NCI-H1048 (cell line): ENCODE measurements at places on chromosomes 16 and 17.

DNA sequence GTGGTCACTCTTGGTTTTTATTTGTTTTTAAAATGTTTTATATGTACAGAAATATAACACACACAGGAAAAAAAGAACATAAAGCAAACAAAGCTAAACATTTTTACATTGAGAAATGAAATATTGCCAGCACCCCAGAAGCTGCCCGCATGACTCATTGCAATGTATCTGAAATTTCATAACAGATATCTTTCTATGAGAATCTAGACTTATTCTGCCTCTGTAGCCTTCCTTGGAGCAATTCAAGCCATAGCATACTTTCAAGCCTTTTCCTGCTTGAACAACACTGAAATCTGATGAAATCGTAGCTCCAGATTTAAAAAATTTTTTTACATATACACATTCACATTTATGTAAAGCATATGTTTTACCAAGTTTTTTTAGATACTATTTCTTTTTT, 86.9 kb downstream of the RBBP6 start:
- no peak for DNase-seq

GRCh38 chr17:51472670-51473205, 212.4 kb downstream of the UTP18 start:
- no peak for DNase-seq

GRCh38 chr17:10666906-10667305, 9.8 kb upstream of the MYH3 start:
- no peak for DNase-seq

DNA sequence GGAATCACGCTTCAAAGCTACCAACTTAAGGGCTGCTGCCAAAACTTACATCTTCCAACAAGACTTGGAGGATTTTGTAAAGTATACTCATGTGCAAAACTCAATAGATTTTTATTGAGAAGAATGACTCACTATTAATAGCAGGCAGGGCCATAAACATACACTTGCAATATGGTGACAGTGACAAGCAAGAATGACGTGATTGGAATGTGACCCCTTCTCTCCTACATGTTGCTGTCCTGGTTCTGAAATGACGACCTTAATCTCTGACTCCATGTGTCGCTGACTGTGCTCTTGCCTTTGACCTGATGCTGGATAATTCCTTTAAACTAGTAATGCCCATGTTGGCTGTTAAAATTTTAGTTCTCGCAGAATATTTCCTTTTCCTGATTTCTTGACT, 174.5 kb downstream of the PARN start:
- DNase-seq: no peak

DNA sequence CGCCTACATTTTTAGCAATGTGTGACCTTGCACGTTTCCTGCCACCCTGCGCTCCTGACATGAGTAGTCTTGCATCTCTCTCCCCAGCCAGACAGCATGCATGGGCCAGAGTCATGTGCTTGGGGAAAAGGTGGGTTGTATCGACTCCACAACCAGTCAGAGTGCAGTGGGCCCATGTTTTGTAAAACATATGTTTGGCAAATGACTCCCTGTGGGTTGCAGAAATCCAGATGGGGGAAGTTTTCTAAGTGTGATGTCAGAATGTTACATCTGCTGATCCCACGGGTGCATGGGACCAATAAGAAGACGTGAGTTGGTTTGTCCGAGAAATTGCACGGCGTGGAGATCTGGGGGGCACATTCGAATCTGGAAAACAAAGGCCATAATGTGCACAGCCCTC, 147.1 kb downstream of the FOXL1 start:
- no peak for DNase-seq

DNA sequence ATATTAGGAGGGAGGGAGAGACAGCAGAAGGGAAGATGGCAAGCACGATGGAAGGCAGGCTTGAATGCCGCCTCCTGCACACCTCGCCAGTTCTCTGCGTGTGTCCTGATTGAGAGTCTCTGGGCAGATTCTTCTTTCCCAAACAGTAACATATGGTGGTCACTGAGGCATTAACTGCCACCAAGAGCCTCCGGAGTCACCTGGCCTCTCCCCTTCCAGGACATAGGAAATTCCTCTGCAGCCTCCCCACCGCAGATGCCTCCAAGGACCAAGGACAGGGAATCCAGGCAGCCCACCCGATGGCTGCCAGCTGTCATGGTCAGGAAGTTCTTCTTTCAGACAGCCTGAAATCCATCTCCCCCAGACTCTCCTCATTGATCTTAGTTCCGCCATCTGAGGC, 149.3 kb downstream of the ENGASE start:
- DNase-seq: no peak

DNA sequence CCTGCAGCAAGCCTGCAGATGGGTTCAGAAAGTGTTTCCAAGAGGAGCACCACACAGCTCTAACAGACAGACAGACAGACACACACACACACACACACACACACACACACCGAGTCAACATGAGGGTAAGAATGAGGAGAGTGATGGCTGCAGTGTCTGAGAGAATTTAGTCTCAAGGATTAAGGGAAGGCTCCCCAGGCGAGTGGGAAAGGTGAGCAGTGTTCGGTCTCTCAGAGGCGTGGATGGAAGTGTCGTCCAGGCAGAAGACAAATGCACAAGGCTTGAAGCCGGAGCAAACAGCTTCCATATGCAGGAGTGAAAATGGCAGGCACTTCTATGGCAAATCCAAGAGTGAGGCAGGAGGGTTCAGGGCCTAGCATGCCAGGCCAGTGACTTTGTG, 770.1 kb downstream of the KCNJ18 start:
- DNase-seq: no peak

DNA sequence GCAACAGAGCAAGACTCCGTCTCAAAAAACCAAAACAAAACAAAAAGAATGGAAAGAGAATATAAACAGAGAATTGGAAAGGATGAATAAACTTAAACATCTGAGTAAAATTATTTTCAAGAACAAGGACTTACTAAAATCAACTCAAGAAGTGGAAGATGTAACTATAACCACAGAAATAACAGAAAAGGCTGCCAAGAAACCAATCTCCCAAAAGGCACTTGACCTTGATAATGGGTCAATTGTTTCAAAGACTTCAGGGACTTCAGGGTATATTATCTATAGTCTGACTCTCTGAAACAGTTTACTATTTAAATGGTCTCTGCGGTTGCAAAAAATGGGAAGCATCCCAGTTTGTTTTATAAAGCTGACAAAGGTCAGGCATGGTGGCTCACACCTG, 35.1 kb downstream of the VPS53 start:
- no peak for DNase-seq

GRCh38 chr16:52827456-52827855, 225.2 kb downstream of the CHD9NB start:
- DNase-seq: no peak

GRCh38 chr16:85998171-85998867, 99.4 kb downstream of the IRF8 start:
- DNase-seq: no peak

DNA sequence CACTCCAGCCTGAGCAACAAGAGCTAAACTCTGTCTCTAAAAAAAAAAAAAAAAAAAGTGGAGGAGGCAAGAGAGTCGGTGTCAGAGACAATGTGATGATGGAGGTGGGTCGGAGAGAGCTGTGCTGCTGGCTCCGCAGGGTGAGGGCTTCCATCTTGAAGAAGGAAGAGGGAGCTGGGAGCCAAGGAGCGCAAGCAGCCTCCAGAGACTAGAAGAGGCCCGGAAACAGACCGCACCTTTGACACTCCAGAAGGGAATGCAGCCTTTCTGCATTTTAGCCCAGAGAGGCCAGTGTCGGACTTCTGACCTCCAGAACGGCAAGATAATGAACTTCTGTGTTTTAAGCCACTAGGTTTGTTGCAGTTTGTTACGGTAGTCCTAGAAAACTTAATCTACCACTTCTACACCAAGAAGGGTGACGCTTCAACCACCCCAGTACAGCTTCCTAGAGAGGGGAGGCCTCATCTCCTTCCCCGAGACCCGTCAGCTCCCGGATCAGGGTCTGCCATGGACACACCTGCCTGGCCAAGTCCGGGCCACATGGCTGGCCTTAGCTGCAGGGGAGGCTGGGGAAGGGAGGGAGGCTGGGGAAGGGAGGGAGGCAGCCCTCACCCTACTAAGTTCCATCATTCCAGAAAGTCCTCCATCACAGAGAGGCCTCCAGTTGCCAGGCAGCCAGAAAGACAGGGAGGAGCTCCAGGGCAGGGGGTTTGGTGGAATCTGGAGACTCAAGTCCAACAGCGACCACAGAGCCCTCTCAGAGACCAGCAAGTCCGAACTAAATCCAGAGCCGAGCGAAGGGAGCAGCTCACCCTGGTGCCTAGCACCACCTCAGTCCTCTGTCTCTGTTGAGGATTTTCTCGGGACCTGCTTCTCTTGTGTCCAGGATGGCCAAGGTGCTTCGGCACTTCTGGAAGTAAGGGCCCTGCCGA, 13.2 kb upstream of the RBFOX3 start:
- no peak for DNase-seq

DNA sequence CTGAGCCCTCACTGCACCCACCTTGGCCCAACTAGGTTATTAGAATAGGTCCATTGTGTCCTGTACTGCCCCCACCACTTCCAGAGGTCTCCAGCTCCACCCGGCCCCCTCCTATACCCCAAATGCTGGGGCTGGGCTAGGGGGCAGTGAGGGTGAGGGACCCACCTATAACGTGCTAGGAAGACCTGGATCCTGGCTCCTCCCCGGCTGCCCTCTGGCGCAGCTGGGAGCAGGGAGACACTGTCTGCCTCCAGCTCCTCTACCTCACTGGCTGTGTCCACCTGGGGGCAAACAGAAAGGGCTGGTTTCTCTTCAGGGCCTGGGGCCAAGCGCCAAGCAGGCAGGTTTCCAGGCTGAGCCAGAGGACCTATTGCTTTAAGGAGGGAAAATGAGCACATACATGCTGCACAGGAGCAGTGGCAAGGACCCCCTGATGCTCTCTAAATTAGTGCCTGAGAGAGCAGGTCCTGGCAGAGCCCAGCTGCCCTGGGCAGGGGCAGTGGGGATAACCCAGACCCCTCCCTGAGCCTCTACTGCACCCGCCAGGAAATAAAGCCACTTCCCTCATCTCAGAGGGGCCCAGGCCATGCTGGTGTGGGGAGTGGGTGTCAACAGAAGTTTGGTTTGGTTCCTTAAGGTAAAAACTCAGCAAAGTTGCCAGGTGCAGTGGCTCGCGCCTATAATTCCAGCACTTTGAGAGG, 12.2 kb downstream of the TSPOAP1 start:
- no peak for DNase-seq

- DNase-seq: no peak
These were observed 55.0 kb upstream of the MRC2 start for GRCh38 chr17:62572488-62572887.

- no peak for DNase-seq
These were observed 161.5 kb downstream of the ZFHX3 start for GRCh38 chr16:72886346-72886974.

GRCh38 chr17:64480951-64481350, 15.9 kb downstream of the POLG2 start:
- no peak for DNase-seq

DNA sequence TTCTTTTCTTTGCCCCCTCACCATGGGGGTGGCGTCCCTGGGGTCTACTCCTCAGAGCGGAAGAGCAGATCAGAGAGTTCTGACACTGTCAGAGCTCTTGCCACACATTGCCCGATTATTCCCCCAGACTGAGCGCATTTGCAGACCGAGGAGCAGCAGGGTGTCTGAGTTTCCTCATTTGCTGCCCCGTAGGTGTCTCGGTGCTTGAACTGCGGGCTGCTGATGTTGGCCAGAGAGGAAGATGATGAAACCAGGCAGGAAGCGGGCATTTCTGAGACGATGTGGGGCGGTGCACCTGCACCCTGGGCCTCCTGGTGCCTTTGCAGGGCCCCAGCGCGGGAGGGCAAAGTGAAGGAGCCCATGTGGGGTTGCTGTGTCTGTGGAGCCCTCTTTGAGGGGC, 55.2 kb downstream of the ARSG start:
- no peak for DNase-seq
